ENCODE measurements at places on chromosomes 4 and X. TPM values are rescaled to one million over a fixed set of nuclear protein-coding genes. Genes with fewer than 3 reads are reported as not detected.

The NAA11 gene
- total RNA-seq = not detected

The SUPT20HL1 gene
- not detected for total RNA-seq

The KLHL13 gene
- 0.20 TPM for total RNA-seq

The TEX28 gene
- total RNA-seq = not detected

The ABLIM2 gene
- 4.1 TPM for total RNA-seq

The MRPS18C gene
- 17.6 TPM for total RNA-seq

The YY2 gene
- 1.0 TPM for total RNA-seq

The PAK3 gene
- total RNA-seq = 1.4 TPM

Data from T-helper 17 cell (primary cell).